ENCODE measurements at places on chromosomes 16 and 17.

GRCh38 chr16:74666010-74666421 is 661 bp downstream of the RFWD3 start:
- peak overlapping the region; percentile 92 for H3K27ac ChIP-seq
- H3K4me1 ChIP-seq = peaks cover 35% of the 10 kb centered on the region
- no peaks in the 10 kb centered on the region for H3K27me3 ChIP-seq

GRCh38 chr16:80511824-80512592 is 28.8 kb upstream of the DYNLRB2 start:
- H3K36me3 ChIP-seq = no peaks in the 10 kb centered on the region
- no peak overlapping the region for H3K27ac ChIP-seq
- no peaks in the 10 kb centered on the region for H3K4me1 ChIP-seq
- H3K4me3 ChIP-seq = no peak overlapping the region
- DNase-seq = no peak
- H3K27me3 ChIP-seq = peaks cover 10% of the 10 kb centered on the region

GRCh38 chr16:64144617-64145016 is 977.2 kb downstream of the CDH11 start:
- no peak overlapping the region for H3K4me3 ChIP-seq
- H3K27me3 ChIP-seq = no peaks in the 10 kb centered on the region
- no peak overlapping the region for H3K27ac ChIP-seq

DNA sequence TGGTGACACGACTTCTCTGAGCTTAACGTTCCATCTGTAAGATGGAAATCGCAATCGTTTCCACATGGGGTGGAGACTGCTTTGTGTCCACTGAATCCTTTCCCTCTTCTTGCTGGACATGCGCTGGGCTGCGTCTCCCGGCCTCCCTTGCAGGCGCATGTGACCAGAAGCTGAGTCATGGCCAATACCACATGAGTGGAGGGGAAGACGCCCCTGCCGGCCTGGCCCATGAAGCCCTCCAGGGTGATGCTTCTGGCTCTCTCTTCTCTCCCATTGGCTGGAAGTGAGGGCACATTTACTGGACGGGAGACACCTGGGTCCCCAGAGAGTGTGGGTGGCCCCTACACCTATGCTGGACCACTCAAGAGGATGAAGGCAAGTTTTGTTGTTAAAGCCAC is 71.1 kb downstream of the DYNLRB2 start:
- H3K27ac ChIP-seq = no peak overlapping the region
- H3K27me3 ChIP-seq = peaks cover 2% of the 10 kb centered on the region
- DNase-seq = no peak
- H3K36me3 ChIP-seq = peaks cover 24% of the 10 kb centered on the region
- H3K4me3 ChIP-seq = no peak overlapping the region
- peaks cover 68% of the 10 kb centered on the region for H3K4me1 ChIP-seq

DNA sequence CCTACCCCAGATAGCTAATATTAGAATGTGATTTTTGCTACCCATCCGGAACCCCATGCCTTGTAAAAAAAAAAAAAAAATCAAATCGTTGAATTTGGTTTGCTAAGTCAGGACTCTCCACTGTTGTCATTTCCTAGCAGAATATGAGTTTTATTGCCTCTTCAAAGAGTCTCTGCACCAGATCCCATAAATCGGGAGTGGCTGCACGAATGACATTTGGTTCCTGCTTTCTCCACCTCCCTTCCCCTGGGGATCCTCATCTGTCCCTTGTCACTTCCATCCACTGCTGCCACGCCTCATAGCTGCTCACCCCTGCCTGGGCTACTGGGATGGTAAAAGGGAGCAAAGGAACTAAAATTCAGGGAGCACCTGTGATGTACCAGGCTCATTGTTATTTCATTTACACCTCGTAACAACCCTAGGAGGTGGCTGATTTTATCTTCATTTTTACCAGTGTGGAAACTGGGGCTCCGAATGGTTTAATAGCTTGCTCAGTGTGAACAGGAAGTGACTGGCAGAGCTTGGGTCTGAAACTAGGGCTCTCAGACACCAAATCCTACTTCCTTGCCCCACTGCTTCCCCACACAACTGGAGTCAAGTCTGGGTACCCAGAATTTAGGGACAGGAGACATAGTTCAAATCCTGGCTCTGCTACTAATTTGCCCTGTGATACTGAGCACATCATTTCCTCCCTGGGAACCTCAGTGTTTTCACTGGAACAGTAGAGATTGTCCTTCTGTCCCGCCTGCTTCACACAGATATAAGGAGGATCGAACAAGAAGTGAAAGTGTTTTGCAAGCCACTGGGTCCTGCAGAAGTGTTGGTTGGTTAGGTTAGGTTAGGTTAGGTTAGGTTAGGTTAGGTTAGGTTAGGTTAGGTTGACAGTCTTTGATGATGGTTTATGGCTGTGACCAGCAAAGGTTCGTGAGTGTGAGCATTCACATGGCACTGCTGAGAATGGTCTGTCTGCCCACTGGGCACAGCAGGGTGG is 585 bp upstream of the KRT36 start:
- H3K4me1 ChIP-seq = peaks cover 31% of the 10 kb centered on the region
- no peaks in the 10 kb centered on the region for H3K36me3 ChIP-seq
- H3K27me3 ChIP-seq = peaks cover 3% of the 10 kb centered on the region
- no peak for DNase-seq
- no peak overlapping the region for H3K27ac ChIP-seq

DNA sequence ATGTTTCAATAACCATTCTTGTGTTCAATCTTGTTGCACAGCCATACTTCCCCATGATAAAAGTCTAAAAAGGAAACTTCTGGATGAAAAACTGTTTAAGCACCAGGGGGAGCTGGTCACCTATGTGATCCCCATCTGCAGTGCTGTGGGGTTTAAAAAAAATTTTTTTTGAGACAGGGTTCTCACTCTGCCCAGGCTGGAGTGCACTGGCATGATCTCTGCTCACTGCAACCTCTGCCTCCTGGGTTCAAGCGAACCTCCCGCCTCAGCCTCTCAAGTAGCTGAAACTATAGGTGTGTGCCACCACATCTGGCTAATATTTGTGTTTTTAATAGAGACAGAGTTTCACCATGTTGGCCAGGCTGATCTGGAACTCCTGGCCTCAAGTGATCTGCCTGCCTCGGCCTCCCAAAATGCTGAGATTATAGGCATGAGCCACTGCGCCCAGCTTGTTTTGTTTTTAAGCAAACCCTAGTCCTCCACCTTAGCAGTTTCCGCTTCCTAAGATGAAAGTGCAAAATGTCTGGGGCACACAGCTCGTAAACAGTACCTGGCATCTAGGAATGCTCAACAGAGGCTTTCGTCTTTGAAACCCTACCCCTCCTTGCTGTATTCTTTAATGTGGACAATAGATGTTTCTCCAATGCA is 25.4 kb downstream of the DNAJA2 start:
- peak; percentile 22 for DNase-seq
- no peak overlapping the region for H3K4me3 ChIP-seq
- no peak overlapping the region for H3K27ac ChIP-seq
- no peaks in the 10 kb centered on the region for H3K36me3 ChIP-seq

DNA sequence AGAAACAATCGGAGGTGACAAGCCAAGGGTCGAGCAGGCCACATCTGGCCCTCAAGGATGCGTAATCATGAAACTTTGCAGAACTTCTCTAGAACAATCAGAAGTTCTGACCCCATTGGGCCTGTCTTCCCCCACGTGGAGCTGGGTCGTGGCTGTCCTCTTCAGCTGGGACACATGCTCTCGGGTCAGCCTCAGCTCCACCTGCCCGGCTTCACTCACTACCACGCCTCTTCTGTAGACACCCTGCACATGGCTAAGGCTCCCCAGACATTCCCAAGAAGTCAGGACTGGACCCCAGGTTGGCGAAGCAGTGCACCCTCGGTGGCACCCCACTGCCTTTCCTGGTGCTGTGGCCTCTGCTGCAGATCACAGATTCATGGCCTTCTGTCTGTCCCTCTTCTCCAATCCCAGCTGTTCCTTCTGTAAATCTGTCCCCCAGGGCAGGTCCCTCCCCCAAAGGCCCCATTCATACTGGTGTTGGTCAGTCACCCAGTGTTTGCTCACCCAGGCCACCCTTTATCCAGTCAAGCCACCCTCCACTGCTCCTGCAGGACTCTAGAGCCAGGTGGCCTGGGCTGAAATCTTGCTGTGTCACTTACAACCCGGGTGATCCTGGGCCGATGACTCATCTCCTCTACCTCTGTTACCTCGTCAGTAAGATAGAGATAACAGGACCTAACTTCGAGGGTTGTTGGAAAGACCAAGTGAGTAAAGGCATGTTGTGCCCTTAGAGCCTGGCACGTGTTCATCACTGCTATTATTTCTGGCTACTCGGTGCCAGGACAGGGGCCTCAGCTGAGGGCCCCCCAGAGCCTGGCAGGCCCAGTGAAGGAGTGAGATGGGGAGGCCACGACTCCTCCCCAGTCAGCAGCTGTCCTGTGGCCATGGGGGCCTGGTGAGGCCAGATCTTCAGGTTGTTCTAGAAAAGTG is 1.4 kb upstream of the SLC5A11 start:
- H3K27ac ChIP-seq = 0 out of 2 replicates have a peak overlapping the region, but pooled peaks have one; percentile 6
- no peaks in the 10 kb centered on the region for H3K36me3 ChIP-seq
- peaks cover 48% of the 10 kb centered on the region for H3K4me1 ChIP-seq
- DNase-seq = no peak

DNA sequence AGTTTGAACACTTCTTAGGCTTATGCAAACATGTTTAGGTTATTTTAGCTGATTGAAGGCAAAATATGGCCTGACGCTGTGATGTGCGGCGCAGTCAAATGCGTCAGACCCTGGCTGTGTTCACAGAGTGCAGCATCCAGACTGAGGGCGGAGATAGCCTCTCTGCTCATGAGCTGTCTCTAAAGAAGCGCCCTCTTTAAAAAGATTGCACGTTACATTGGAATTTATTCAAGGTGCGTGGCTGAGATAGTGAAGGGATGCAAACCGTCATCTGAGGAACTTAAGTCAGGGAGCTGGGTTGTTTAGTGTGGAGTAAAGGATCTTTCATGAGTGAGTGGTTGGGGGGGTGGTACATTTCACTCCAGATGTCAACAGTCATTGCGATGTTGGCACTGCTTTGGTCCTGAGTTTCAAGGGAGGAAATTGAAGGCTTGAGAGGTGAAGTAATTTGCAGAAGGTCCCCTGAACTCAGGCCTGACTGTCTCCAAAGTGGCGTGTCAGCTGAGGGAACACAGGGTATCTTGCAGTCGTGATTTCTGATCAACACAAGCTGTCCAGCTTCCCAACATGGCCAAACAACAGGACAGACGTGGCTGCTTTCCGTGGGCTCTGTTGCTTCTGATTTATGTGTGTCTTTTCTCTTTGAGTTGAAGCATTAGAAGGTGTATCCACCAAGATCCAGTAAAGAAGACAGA is 33.4 kb downstream of the RPTOR start:
- H3K4me1 ChIP-seq = no peaks in the 10 kb centered on the region
- no peaks in the 10 kb centered on the region for H3K27me3 ChIP-seq
- no peak for DNase-seq
- no peak overlapping the region for H3K4me3 ChIP-seq
- no peaks in the 10 kb centered on the region for H3K36me3 ChIP-seq

GRCh38 chr16:88989852-88990547 is 13.0 kb upstream of the CBFA2T3 start:
- no peaks in the 10 kb centered on the region for H3K36me3 ChIP-seq
- DNase-seq = no peak
- no peak overlapping the region for H3K4me3 ChIP-seq
- no peak overlapping the region for H3K27ac ChIP-seq
- no peaks in the 10 kb centered on the region for H3K4me1 ChIP-seq

DNA sequence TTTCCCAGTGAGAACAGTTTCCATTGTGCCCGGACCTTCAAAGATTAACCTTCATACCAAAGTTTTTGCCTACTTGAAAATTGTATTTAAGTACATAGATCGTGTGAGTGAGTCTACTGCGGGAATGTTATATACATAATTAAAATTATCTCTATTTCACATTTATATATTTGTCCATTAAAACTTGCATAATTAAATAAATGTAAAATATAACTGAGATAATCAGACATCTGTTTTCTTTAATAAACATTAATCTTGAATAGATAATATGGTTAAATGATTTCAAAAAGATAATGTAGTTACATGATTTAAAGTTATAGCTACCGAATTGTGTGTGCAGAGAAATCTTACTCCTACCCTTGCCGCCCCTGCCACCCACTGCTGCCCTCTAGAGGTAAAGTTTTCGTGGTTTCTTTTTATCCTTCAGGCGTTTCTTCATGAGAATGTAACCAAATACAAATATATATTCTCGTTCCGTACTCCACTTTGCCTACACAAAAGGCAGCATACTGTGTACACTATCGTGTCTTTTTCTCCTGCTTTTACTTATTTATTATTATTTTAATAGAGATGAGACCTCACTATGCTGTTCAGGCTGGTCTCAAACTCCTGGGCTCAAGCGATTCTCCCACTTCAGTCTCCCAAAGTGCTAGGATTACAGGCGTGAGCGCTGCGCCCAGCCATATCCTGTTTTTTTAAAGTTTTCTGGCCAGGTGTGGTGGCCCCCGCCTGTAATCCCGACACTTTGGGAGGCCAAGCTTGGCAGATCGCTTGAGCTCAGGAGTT is 35.6 kb downstream of the RPA1 start:
- no peak overlapping the region for H3K27ac ChIP-seq
- H3K4me3 ChIP-seq = no peak overlapping the region
- H3K27me3 ChIP-seq = no peaks in the 10 kb centered on the region
- H3K36me3 ChIP-seq = peaks cover 5% of the 10 kb centered on the region
- H3K4me1 ChIP-seq = no peaks in the 10 kb centered on the region

GRCh38 chr16:50974438-50975036 is 176.5 kb downstream of the SALL1 start:
- H3K27ac ChIP-seq = no peak overlapping the region
- no peak for DNase-seq
- H3K27me3 ChIP-seq = peaks cover 2% of the 10 kb centered on the region
- H3K4me3 ChIP-seq = no peak overlapping the region
- no peaks in the 10 kb centered on the region for H3K4me1 ChIP-seq

- no peak overlapping the region for H3K4me3 ChIP-seq
- no peak overlapping the region for H3K27ac ChIP-seq
Measured at GRCh38 chr16:27883576-27883975, 179.9 kb downstream of the GSG1L start.

DNA sequence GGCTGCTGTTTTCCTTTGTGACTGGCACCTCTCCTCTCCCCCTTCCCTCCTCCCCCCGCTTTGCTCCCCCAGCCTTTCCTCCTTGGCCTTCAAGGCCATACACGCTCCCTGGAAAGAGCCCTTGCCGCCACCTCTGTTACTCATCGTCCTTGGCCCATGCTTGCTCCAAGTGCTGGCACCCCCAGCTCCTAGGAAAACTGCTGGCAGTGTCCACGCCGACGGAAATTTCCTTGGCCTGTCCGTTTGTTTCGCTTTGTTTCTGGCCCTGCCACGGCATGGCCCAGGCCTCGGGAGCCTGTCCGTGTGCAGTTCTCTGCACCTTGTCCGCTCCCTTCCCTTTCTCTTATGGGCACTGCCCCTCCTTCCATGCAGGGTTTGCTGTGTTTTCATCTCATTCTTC is 18.0 kb downstream of the CA5A start:
- H3K27me3 ChIP-seq = peaks cover 21% of the 10 kb centered on the region
- peak overlapping the region; percentile 72 for H3K4me3 ChIP-seq
- no peaks in the 10 kb centered on the region for H3K36me3 ChIP-seq
- DNase-seq = no peak
- H3K27ac ChIP-seq = no peak overlapping the region
- peaks cover 8% of the 10 kb centered on the region for H3K4me1 ChIP-seq

- DNase-seq = no peak
- no peaks in the 10 kb centered on the region for H3K36me3 ChIP-seq
Measured at GRCh38 chr17:47857551-47858455, 6.8 kb upstream of the SP6 start.

All from HFFc6 (cell line).